ENCODE measurements at places on chromosomes 6 and 20.
A peak's percentile ranks its signal among the peaks of the same experiment; 100 is the strongest.

- DNase-seq, result peak; percentile 52
Observed at GRCh38 chr20:2984956-2985661, 58.3 kb upstream of the GNRH2 start.

- no peak for DNase-seq
Observed at GRCh38 chr6:99560668-99561067, 7.8 kb downstream of the CCNC start.

GRCh38 chr6:44234101-44235025 is 11.0 kb downstream of the SLC29A1 start:
- DNase-seq, result no peak

DNA sequence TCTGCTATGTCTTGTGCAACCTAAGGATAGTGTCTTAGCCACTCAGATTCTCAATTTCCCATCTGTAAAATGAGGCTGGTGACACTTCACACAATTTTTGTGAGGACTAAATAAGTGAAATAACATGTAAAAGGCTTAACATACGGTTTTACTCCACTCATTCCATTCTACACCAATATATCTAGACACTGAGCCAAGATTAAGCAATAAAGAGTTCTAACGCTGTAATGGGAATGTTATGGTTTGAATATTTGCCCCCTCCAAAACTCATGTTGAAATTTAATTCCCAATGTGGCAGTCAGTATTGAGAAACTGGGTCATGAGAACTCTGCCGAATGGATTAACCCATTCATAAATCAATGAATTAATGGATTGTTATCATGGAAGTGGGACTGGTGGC is 301.0 kb downstream of the HACE1 start:
- no peak for DNase-seq

DNA sequence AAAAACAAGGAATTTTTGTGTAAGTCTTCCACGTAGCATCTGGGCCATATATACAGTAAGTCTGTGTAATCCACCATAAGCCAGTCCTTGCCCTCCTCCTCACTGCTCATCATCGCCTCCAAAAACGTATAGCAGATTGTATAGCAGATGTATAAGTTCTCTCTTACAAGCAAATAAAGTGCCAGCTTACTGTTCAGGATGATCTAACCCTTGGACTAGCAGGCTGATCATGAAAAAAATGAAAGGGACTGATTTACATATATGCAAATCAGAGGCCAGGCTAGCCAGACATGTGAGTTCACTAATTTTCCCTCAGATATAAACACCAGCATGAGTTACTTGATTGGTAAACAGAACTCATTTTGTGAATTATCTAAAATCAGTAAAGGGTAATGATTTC is 171.5 kb downstream of the LY86 start:
- no peak for DNase-seq

DNA sequence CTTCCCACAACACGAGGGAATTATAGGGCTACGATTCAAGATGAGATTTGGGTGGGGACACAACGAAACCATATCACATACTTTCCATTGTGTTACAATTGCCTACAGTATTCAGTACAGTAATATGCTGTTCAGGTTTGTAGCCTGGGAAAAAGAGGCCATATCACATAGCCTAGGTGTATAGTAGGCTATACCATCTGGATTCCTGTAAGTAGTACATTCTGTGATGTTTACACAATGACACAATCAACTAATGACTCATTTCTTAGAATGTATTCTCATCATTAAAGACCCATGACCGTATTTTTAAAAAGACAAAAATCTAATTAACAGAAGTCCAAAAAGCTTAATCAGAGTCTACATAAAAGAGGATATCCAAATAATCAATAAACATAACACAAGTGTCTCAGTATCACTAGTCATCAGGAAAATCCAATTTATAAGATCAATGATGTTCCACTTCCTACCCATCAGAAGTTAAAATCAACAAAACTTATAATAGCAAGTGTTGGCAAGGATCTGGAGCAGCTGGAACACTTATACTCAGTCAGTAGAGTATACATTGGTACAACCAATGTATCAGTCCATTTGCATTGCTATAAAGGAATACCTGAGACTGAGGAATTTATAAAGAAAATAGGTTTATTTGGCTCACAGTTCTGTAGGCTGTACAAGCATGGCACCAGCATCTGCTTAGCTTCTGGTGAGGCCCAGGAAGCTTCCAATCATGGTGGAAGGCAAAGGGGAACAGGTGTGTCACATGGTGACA is 215.9 kb downstream of the CLVS2 start:
- no peak for DNase-seq

GRCh38 chr6:116012951-116013350 is 47.7 kb downstream of the FRK start:
- no peak for DNase-seq
